ENCODE measurements at places on chromosomes 1 and 21.

- DNase-seq: no peak
Observed at GRCh38 chr1:184866991-184867788, 107.1 kb downstream of the NIBAN1 start.

DNA sequence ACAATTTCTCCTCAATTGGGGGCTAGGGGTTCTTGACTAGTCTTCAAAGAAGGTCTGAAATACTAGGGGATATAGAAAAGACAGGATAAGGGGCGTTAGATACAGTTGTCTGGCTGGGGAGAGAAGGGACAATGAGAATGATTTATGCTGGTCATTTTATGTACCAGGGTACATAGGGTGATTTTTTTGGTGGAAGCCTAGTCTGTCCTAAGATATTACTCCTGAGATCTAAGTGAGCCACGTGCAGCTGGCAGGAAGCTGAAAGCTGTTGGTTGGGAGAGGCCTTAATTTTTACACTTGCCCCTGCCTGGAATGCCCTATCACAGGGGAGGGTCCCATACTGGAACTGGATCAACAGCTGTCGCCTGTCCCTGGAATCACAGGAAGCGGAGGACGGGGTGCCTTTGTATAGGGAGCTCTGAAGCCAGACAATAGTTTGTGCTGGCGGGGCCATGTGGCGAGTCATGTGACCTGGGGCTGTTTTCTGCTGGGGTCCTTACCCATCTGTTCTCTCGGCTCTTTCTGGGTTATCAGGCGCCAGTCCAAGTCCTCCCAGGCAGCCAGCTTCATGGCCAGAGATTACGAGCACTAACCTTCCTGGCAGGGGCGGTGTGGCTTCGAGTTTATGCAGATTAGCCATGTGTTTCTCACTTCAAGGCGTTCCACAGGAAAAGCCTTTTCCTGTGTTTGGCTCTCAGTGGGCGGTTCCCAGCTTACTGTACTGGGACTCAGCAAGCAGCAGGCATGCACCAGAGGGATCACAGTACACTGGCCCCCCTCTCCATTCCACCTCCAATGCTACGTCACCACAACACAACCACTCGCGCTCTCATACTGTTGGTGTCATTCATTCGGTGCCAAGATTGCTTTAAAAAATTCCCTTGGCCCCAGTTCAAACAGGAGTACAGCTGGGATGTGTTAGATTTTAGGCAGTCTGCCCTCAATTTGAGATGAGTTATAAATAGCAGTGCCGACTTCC, 27.5 kb downstream of the ARID1A start:
- DNase-seq: no peak

GRCh38 chr1:24248859-24249258, 61.8 kb upstream of the IFNLR1 start:
- DNase-seq: no peak

DNA sequence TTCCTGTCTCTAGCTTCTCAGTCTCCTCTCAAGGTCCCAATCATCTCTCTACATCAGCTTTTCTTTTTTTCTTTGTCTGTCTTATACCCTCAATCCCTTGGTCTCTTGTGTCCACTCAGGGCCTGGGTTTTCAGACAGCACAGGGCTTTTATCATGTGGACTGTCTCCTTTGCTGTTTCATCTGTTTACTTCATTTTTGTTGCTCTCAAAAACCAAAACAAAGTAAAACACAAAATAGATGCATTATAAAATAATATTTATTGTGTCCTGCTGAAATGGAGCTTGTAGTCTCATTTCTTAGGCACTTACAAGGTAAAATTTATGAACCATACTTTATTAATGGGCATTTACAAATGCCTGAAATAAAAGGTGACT, 17.8 kb upstream of the SLAMF6 start:
- DNase-seq: no peak

DNA sequence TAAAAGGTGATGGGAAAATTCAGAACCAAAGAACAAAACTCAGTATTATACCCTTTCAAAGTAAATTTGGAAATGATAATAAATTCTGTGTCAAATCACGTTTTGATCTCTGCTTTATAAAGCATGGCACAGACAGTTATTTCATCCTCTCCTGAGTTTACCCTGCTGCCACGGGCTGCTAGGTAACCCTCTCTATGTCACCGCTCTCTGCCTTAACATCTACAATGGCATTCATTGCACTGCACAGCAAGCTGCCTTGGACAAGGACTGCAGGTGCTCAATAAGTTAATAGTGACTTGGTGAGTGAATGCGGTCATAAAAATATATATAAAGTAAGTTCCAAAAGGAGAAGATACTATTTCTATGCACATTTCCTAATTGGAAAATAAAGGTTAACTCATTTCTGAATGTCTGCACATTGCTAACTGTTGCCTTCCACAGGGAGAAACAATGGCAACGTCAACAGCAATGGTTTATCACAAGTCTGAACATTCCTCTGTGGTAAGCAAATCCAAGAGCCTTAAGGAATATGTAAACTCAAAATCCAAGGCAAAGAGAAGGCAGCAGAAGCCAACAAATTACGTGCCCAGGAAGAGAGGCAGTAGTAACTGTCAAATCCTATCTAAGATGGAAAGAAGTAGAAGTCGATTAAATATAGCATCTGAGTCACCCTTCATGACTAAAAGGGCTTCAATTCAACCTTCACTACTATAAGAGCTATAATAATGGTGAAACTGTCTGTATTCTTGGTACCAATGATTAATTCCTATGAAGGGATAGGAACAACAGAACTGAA, 19.4 kb downstream of the FYB2 start:
- no peak for DNase-seq

DNA sequence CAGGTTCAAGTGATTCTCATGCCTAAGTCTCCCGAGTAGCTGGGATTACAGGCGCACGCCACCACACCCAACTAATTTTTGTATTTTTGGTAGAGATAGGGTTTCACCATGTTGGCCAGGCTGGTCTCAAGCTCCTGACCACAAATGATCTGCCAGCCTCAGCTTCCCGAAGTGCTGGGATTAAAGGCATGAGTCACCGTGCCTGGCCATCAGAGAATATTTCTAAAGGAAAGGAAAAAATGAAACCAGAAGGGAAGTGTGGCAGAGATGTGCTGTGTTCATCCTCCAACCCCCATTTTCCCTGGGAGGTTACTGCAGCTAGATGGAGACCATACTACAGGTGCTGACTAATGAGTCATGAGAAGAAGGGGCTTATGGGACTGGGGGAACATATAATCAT, 964.1 kb downstream of the TTLL7 start:
- DNase-seq: no peak

GRCh38 chr1:47459253-47459788, 21.5 kb downstream of the FOXD2 start:
- peak; percentile 65 for DNase-seq

DNA sequence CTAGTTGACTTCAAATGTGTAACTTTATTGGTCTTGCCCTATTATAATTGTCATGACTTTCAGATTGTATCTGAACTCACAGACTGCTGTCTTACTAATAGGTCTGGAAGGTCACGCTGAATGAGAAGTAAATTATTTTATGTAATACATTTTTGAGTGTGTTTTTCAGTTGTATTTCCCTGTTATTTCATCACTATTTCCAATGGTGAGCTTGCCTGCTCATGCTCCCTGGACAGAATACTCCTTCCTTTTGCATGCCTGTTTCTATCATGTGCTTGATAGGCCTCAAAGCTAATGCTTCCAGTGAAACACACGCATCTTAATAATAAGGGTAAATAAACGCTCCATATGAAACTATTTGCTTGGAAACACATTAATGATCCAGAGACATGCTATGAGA, 7.3 kb downstream of the RGS4 start:
- DNase-seq: no peak

DNA sequence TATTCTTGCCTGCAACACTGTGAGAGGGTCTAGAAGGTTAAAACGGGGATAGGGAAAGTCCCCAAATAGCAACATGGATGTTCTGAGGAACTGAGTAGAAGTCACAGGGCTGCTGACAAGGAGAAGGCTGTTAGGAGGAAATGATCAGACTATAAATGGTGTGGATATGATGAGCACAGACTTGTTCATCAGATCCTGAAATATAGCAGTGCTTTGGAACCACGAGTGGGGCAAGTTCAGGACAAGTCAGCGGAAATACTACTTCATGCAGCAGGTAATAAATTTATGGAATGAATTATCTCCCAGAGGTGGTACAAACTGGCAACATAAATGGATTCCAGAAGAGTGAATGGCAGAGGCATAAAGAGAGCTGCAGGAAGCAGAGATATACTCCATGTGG, 3.2 kb upstream of the KIAA0040 start:
- no peak for DNase-seq

DNA sequence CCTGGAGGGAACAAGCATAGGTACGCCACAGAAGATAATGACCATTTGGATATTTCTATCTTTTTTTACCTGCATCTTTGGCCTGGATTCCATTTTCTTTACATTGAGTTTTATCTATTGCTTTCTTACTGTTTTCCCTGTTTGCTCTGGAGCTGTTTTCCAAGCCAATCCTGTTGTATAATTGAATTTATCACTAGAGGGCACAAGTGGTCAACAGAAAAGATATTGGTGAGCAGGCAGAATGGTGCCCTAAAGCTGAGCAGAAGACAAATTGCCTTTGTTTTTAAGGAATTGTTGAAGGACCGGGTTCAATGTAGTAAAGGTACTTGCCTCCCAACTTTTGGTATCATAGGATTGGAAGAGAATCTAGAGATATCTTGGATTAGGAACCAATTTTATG, 152.8 kb downstream of the PPP1R12B start:
- no peak for DNase-seq

GRCh38 chr1:155715777-155716176, 26.9 kb downstream of the DAP3 start:
- no peak for DNase-seq

DNA sequence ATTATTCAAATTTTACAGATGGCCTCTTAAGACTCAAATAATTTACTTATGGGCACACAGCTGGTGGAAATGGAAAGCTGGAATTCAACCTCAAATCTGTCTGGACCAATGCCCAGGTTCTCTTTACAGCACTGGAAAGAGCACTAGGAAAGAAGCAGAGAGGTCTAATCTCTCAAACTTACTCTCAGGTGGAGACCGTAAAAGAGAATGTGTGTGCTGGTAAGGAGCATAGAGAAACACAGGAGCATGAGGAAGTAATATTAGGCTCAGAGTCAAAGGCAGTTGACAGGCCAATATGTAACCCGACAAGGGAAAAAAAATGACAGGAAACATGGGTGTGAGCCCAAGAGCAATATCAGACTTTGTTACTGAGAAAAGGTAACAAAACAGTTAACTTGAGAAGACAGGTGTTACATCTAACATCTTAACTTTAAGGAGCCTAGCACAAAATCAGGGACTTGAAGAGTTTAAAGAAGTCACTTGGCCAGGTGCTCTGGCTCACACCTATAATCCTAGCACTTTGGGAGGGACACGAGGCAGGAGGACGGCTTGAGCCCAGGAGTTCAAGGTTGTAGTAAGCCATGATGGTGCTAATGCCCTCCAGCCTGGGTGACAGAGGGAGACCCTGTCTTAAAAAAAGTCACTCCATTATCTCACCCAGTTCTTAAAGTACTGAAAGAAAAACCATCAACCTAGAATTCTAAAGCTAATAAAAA, 20.7 kb downstream of the PPP1R15B start:
- no peak for DNase-seq

DNA sequence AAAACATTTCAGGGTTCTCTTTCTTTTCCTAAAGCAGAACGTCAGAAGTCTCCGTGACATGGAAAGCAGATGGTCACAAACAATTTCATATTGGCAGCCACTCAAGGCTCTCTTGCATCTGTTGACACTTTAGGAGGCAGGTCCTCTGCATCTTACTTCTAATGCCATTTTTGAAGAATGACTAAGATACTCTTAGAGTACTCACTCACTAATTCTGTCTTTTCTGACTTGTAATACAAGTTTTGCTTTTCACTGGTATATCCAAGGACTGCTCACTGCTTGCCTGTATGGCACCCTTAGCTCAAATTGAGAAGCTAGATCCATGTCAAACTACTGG, 68.3 kb downstream of the PRRX1 start:
- no peak for DNase-seq

DNA sequence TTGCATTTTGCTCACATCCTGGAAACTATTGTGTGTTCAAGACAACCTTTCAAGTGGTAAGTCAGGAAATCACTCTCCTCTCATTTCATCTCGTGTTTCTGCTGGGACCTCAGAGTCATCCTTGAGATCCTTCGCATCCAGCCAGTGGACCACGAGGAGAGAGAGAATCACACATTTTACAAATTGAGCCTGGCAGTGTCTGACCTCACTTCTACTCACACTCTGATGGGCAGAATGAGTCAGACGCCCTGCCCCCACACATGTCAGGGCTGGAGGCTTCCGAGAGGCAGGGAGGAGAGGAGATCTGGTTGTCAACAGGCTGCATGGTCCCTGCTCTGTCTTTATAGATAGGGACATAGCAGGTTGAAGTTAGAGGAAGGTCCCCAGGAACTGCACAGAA, 509.7 kb downstream of the AJAP1 start:
- no peak for DNase-seq

DNA sequence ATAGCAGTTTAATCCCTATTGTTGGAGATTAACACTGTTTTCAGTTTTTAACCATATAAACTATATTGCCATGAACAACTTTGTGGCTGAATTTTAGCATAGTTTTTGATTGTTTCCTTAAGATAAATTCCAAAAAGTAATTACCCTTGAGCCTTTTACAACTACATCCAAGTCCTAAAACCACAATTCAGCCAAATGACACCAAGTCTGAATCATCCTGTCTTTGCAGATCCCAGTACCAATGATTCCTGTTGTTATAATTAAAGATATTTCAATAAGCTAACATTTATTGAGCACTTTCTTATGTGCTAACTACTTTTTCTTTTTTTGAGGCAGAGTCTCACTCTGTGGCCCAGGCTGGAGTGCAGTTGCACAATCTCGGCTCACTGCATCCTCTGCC, 35.6 kb downstream of the IL23R start:
- no peak for DNase-seq

GRCh38 chr21:37421306-37421705, 54.7 kb downstream of the DYRK1A start:
- no peak for DNase-seq

DNA sequence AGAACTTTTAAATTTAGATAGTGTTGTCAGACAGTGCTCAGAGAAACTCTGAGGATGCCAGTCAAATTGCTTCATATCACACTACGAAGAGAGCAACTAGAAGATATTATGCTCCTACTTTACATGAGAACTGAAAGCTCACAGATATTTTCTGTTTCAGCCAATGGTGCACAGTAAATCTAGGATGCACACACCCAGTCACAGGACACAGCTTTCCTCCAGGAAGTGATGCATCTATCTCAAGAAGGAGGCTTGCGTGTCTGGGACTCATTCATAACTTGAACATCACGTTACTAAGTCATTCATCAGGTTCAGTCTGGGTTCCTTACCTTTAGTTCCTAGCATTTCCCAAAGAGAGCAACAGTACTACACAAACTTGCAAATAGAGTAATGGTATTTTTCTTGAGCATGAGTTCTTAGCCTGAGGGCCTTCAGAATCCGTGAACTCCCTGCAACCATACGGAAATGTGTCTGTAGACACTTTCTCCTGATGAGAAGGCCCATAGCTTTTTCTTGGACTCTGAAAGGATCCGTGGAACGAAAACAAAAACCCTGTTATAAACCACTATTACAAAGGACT, 12.2 kb downstream of the ZNF697 start:
- no peak for DNase-seq

All from NCI-H187 treated with DMSO at 0.1 percent for 48 hours (cell line).